CD4-positive, alpha-beta T cell treated with Interleukin-4 for 1 hour (primary cell): ENCODE measurements at places on chromosomes 1 and 21.

DNA sequence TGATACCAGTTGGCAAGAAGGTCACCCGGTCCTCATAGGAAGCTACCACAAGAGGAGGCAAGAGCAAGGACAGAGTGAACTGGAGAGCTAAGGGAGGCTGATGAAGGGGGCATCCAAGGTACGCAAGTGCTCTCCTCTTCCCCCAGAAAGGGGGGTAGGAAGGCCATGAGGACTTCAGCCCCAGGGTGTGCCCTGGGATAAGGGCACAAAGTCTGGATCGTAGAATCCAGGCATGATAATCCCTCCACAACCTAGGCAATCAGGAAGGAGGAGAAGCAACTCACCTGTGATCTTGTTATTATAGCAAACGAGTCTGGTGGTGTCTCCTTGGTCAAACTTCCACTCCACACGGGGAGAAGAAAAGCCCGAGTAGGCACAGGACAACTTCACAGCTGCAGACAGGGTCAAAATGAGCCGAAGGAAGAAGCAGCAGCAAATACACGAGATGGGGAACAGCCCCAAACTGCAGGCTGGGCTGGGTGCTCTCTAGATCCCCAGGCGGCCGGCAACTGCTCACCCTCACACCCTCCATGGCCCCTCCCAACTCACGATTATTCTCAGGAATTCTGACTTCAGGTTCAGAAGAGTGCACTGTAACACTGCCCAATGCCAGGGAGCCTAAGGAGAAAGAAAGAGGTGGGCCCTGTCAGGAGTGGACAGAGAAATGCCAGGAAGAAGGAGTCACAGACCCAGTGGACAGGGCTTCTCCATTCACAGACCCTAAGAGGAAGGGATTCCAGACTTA lies 20.0 kb downstream of the F11R start:
- no peak for DNase-seq

- DNase-seq = no peak
Measured at GRCh38 chr1:7941437-7941793, 776 bp upstream of the TNFRSF9 start.

- no peak for DNase-seq
Measured at GRCh38 chr21:27582948-27583430, 616.1 kb upstream of the ADAMTS5 start.

DNA sequence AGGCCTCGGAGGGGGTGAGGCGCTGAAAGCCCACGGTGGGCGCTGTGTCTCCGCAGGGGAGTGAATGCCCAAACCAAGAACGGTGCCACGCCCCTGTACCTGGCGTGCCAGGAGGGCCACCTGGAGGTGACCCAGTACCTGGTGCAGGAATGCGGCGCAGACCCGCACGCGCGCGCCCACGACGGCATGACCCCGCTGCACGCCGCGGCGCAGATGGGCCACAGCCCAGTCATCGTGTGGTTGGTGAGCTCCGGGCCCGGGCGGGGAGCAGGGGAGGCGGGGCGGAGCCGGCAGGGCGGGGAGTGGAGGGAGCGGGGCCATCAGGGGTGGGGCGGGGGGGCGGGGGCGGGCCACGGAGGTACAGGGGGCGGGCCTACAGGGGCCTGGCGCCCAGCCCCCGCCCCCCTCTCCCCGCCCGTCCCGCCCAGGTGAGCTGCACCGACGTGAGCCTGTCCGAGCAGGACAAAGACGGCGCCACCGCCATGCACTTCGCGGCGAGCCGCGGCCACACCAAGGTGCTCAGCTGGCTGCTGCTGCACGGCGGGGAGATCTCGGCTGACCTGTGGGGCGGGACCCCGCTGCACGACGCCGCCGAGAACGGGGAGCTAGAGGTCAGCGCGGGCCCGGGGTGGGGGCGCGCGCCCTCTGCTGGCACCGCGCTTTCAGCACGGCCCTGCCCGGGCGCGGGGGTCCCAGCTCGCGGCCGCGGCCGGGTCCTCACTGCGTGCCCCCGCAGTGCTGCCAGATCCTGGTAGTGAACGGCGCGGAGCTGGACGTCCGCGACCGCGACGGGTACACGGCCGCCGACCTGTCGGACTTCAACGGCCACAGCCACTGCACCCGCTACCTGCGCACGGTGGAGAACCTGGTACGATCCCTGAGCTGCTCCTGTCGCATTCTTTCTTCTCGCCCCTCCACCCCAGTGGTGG lies 15.9 kb downstream of the ESPN start:
- peak; percentile 80 for DNase-seq

DNA sequence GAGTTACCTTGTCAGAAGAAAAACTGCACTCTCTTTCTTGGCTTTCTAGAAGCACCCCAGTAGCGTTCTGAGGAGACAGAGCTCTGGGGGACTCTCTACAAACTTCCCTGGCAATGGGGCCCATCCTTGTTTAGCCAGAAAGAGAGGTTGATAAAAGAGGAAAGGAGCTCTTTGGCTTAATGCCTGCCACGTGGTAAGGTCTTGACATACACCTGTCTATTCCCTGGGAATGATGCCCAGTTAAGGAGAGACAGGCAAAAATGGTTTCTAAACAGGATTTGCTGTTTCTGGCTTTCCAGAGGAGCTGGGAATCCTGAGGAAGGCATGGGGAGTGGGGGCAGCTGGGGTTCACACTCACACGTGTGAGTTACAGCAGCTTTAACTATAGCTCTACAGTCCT lies 30.2 kb upstream of the IL20 start:
- DNase-seq = no peak
